ENCODE measurements at places on chromosomes 3 and 15.
A peak's percentile ranks its signal among the peaks of the same experiment; 100 is the strongest.

DNA sequence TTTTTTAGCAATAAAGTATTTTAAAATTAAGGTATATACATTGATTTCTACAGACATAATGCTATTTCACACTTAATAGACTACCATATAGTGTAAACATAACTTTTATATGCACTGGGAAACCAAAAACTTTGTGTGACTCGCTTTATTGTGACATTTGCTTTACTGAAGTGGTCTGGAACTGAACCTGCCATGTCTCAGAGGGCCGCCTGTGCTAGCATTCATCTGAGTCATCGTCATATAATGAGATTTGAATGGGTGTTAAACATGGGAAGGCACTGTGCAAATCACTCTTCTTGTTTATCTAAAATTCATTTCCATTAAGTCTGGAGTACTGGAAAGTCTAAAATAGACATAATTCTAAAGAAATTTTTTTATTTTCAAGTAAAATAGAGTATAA lies 12.9 kb downstream of the EIF2AK4 start:
- DNase-seq: no peak

DNA sequence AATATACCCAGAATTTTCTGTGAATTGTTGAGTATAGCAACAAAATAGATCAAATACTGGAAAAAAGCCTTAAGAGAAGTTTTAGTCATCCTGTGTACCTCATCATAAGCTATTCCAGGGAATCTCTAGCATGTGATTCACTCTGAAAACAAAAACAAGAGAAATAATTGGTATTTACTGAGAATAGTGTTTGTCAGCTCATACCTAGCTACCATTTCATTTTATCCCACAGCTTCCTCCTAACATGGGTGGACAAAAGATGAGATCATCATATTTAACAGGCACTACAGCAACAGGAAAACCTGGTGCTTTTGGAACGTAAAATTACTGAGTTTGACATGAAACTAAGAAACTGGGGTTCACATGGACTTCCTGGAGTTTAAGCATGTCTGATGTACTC lies 753.5 kb upstream of the NECTIN3 start:
- no peak for DNase-seq

- no peak for DNase-seq
Observed at GRCh38 chr3:184981071-184981470, 169.1 kb downstream of the VPS8 start.

GRCh38 chr3:43015572-43015971 lies 36.5 kb downstream of the GASK1A start:
- no peak for DNase-seq

DNA sequence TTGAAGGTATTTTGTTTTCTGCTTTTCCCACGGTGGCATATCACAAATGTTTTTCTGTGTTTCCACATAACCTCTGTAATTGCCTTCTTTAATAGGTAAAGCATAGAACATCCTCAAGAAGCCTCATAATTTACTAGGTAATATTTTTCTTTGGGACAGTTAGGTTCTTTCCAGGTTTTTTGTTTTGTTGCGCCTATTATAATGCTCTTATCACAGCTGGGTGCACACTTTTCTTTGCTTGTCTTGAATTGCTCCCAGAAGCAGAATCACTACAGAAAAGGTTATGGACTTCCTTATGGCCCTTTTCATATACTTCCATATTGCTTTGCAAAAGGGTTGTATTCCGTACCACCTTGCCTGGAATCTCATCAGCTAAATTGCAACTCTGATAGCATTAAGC lies 213.5 kb downstream of the RYR3 start:
- DNase-seq: no peak

DNA sequence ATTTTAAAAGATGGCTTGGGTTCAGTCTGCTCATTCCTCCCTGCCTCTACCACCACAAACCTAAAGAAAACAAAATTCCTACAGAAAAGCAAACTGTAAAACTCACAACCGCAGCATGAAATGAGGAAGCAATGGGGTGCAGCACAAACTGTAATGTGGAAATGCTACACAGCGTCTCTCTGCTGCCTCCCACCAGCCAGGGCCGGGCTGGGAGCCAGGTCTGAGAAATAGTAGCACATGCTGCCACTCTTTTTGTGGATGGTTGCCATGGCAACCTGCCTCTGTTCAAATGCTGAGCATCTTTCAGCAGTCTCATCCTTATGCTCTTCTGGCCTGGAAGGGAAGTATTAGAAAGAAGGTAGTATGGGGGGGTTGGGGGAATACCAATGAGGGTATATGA lies 55.4 kb downstream of the EOMES start:
- peak; percentile 84 for DNase-seq

GRCh38 chr3:177358977-177359592 lies 161.8 kb upstream of the TBL1XR1 start:
- DNase-seq: peak; percentile 48

- no peak for DNase-seq
Observed at GRCh38 chr3:89533275-89533674, 425.9 kb downstream of the EPHA3 start.

- no peak for DNase-seq
Observed at GRCh38 chr3:180352261-180352660, 249.7 kb upstream of the TTC14 start.

All from heart left ventricle (tissue), 16 donors.